ENCODE measurements at places on chromosomes 3 and 15.

DNA sequence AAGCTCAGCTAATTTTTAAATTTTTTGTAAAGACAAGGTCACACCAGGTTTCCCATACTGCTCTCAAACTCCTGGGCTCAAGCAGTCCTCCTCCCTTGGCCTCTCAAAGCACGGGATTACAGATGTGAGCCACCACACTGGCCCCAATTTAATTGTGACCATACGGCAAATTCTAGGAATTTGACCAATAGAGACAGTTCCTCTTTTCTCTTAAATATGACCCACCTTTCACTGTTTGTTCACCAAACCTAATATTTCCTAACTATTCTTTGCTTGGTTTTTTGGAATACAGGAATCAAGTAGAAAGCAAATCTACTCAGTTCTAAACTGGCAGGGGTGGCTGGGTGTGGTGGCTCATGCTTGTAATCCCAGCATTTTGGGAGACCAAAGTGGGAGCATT lies 264.0 kb downstream of the SHQ1 start:
- no peak for DNase-seq

DNA sequence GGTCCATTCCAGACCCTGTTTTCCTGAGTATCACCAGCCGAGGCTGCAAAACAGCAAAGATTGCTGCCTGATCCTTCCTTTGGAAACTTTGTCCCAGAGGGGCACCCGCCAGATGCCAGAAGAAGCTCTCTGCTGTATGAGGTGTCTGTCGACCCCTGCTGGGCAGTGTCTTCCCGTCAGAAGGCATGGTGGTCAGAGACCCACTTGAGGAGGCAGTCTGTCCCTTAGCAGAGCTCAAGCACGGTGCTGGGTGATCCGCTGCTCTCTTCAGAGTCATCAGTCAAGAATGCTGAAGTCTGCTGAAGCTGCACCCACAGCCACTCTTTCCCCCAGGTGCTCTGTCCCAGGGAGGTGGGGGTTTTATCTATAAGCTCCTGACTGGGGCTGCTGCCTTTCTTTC lies 1121.2 kb downstream of the NSUN3 start:
- no peak for DNase-seq

- no peak for DNase-seq
Measured at GRCh38 chr3:79255702-79256101, 512.1 kb downstream of the ROBO1 start.

DNA sequence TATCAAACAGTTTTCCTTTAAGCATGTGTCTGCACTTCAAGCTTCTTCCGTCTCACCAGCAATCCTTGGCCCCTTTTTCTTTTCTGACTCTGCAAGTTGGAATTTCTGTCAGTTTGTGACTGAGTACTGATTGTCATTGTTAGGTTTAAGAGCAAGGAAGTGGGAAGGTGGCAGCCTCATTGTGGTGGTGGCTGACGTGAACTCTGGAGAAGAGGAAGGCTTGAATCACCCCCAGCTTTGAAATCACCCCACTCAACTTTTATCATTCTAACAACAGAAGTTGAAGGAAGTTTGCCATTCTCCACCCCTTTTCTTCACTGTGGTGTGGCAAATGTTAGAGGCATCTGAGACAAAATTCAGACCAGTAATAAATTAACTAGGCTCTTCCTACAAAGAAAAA lies 231.6 kb upstream of the AGTR1 start:
- no peak for DNase-seq

DNA sequence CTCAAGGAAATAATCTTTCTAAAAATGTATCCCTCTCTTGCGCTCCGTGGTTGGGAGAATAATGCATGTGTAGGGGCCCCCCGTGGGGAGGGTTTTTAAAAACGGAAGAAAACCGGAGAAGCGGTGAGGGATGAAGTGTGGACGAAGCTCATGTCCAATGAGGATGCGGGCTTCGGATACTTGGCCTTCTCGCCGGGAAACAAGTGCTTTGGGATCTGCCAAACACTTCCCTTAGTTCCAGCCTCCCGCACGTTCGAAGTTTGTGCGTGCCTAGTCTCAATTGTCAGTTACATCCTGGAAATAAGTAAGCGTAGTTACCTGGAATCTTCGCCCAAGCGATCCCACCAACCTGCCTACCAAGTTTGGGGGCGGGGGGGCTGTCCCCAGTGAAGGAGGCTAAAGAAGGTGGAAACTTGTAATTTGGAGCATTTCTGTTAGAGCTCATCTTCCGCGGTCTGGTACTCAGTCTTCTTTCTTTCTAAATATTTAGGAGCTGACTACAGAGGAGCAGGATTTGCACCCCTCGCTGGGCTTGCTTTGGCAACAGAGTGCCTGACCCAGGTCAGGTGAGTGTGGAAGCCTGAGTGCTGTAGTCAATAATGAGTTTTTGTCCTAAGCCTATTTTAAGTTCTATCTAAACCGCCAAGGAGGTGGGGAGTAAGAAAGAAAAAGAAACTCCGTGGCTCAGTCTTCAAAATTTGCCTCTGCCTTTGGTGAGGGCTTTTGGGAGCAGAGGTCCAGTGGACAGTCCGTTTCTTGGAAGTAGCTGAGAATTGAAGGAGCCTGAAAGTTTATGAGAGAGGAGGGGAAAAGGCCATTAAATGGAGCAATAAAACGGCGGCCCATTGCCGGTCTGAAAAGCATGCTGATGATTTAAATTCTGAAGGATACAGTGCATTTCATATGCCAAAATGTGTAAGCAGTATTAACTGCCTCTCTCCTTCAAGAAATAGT lies 1.1 kb downstream of the ITPR1 start:
- peak; percentile 67 for DNase-seq

- no peak for DNase-seq
Measured at GRCh38 chr3:167115331-167115934, 264.7 kb downstream of the ZBBX start.

DNA sequence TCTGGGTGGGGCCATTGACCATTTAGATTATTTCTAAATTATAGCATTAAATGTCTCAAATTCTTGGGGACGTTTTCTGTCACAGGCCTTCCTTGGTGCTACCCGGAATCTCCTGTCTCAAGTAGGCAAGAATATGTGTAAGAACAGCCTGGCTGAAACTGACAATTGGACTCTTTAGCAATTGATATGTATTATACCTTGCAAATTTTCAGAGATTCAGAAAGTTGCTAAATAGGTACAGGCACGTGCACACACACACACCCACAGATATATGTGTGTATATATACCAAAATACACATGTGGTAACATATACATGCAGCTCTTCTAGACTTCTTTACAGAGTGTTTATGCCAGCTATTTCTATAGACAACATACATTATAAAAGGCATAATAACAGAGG lies 213.2 kb upstream of the NR2E3 start:
- no peak for DNase-seq

DNA sequence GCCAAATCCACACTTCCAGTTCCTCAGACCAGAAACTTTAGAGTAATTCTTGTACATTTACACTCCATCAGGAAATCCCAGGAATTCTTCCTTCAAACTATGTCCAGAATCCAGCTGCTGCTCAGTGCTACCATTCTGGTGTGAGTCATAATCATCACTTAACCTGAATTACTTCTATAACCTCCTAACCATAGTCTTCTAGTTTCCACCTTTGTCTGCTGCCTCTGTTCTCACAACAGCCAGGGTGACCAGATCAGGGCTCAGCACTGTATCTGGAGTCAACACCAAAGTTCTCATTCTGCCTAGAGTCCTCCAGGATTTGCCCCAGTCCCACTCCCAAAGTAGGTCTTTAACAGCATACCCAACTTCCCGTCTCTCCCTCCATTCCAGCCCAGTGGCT lies 3.4 kb downstream of the CLDND1 start:
- no peak for DNase-seq

DNA sequence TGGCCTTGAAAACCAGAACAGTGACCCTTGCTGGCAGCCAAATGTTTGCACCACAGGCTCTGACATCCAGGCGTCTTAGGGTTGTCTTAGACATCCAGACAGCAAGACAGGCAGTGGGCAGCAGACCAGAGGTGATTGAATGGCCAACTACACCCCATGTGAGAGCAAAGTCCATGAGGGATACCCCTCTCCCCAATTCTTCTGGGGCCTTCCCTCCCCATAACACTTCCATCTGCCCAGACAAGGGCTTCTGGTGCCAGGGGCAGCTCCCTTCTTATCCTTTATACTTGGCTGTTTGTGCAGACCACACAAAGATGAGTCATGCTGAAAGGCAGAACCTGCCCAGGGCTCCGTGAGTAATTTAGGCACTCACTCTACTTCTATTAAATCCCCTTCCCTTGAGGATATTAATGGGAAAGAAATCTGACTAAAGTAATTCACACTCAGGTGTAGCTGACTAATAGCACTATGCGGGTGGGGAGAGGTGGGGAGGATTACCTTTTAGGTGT lies 257.9 kb downstream of the UACA start:
- DNase-seq = no peak

DNA sequence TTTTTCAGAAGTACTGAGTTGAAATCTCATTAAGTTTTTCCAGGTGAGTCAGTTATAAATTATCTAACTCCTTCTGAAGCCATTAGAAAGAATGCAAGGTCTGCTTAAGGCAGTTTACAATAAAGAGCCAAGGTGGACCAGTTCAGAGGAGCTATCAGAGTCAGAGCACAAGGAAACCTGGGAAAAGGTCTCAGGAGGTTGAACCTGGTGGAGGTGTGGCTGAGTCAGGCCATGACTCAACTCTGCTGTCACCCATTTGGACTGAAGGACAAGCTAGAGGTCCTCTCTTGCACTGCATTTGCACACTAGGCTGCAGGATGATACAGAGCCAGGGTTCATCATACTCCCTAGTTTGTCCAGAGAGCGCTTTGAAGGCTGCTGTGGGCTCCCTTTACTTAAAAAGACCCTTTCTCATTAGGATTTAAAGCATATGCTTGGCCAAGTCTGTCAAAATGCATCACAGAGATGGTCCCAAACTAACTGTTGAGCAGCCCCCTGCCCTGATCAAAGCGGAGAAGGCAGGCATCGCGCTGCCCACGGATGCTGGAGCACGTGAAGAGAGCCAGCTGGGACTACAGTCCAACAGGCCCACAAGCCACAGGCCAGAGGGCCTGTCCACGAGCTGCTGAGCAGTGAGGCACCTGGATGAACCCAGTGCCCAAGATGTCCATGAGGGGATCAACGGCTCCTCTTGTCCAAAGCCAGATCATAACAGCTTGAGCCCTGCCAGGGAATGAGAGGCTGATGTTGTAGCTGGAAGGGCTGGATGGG lies 26.0 kb upstream of the MRPS22 start:
- no peak for DNase-seq

DNA sequence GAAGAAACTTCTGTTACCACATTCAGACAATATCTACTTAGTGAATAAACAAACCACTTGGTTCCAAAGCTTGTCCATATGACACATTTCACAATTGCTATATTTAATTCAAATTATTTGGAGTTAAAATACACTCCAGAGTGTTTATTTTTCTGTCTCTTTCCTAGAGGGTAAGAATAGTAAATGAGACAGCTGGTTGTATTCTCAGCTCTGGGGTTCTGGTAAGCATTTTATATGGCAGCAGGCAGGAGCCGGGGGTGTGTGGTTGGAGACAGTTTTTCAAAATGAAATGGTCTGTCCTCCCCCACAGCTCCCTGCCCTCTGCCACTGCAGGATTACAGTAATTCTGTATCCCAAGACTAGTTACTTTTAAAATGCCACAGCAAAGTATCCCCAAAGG lies 10.9 kb upstream of the SEC61A1 start:
- DNase-seq = no peak

GRCh38 chr15:42915654-42916315 lies 4.8 kb downstream of the TTBK2 start:
- DNase-seq = no peak

GRCh38 chr15:60121845-60122244 lies 117.7 kb downstream of the FOXB1 start:
- DNase-seq = peak; percentile 66

GRCh38 chr3:10240799-10241198 lies 7.5 kb upstream of the TATDN2 start:
- no peak for DNase-seq

Measured in activated effector memory CD4-positive, alpha-beta T cell treated with anti-CD3 and anti-CD28 coated beads, Interleukin-2, amount 50 U/mL, for 16 hours (primary cell).